ENCODE measurements at places on chromosomes 3 and 15.

DNA sequence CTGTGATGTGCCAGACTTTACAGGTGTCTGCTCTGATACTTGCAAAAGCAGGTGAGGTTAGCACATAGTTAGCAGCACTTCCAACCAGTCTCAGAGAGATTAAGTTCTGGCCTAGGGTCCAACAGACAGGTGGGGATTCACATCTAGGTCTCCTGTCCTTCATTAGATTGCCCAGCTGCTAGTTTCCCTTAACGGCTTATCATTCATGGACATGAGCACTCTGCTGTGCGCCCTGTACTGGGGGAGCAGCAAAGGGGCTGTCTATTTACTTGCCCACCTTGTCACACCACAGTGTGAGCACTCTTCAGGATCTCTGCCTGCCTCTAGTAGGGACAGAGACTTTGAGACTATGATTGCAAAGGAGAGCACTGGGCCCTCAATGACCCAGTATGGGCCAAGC is 8.7 kb downstream of the SPSB4 start:
- DNase-seq, result no peak

GRCh38 chr3:54780336-54780735 is 147.5 kb downstream of the LRTM1 start:
- DNase-seq, result no peak

DNA sequence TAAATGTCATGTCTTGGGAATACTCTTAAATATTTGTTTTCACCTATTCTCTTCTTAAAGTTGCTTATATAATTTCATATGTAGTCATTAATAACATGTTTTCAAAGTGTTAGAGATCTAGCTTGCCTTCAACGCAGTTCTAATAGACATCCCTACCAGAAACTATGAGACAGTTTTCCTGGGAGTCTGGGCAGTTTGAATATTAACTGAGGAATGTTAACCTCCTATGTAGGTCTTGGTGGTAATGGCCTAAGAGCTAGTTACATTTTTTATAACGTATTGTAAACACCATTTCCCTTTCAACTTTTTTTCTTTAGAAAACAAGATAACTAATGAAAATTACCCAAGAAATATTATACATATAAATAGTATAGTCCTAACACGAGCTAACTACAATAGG is 328.2 kb downstream of the TIGIT start:
- no peak for DNase-seq

- no peak for DNase-seq
These were observed 161.0 kb upstream of the SLC24A5 start for GRCh38 chr15:47959617-47960413.

DNA sequence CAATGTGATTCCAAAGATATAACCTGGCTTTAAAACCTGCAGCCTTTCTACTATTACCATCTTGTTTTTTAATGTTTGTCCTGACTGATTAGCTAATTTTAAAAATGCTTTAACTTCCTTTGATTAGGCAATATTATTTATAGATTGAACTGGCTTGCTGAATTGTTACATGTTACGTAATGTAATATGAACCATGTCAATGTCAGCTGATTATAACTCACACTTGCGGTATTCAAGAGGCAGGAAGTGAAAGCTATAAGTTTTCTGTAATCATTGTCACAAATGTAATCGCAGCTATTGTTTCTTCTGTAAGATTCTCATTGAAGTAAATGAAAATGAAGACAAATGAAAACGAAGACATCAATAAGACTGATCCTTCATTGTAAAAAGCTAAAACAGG is 146.8 kb downstream of the ROBO2 start:
- no peak for DNase-seq

DNA sequence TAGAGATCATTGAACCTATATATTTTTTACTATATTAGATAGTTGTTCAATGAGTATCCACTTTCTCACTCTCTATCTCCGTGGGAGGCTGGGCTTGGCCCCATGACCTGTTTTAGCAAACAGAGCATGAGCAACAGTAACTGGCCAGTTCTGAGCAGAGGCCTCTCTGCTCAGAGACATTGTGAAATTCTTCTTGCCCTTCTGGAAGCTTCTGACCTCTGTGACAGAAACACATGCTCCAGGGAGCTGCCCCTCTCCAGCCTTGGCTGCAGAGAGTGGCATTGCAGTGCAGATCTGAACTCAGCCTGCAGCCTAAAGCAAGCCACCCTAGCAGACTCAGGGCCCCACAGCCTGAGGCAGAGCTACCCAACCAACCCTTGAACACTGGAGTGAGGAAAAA is 20.5 kb downstream of the FAM240A start:
- DNase-seq, result no peak

GRCh38 chr3:66393333-66394005 is 107.4 kb downstream of the LRIG1 start:
- DNase-seq, result no peak

DNA sequence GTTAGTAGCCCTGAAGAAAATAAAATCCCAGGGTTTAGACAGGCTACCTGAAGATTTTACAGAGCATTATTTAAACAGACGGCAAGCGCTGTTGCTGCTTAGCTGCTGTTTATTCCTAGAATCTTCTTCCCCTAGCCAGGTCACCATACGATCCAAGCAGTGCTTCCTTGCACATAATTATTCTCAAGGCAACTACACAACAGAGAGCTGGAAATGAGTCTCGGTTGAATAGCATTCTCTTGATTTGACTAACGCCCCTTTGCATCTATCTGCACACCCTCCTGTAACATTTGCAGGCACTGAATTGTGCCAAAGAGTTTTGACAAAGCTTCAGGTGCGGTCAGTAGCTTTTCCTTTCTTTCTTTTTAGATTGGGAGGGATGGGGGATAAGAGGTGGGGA is 564.4 kb downstream of the TBL1XR1 start:
- no peak for DNase-seq

DNA sequence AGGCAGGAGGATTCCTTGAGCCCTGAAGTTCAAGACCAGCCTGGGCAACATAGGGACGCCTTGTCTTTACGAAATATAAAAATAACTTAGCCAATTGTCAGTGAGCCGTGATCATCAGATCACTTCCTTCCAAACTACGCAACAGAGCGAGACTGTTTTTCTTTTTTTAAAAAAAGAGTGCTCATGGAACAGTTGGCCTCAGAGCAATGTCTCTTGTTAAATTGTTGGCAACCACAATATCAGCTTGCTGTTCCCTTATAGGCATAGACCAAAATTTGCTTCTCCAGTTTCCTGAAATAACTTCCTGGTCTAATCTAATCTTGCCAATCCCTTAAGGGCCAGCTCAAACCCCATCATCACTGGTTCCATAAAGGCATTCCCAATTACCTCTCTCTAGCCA is 93.3 kb upstream of the SLC4A7 start:
- DNase-seq, result no peak

- DNase-seq, result no peak
These were observed 16.0 kb upstream of the CPEB1 start for GRCh38 chr15:82663186-82663600.

GRCh38 chr3:43770426-43771103 is 79.8 kb downstream of the ABHD5 start:
- peak; percentile 22 for DNase-seq

DNA sequence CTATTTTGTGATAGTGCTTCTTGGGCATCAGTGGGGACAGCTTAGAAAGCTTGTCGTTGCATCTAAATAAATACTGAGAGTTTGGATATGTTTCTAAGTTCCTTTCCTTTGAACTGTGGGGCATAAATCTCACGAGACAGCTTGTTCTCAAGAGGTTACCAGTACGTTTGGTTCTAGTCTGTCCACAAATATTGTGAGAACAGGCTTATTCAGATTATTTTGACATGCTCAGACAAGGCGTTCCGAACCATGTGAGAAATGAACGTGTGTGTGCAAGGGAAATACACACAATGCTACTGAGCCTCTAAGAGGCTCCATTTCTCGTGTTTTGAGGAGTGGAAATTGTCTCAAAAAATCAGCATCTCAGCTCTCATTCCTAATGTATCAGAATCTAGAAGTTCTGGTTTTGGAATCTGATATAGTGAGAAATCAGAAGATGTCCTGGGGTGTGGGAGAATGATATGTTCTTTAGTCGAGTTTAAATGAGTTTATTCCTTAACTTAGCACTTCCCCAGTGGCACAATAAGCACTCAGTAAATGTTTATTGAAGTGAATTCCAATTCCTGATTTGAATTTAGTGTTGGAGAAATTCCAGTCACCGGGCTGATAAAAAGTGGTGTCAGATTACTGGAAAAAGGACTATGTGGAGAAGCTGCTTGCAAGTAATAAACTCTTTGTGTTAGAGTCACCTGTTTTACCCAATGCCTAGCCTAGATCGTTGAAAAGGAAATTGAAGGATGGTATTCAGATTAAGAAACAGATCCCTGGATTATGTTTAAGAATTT is 481.5 kb downstream of the LPP start:
- DNase-seq, result no peak

GRCh38 chr3:53544357-53544756 is 49.9 kb downstream of the CACNA1D start:
- DNase-seq, result no peak

DNA sequence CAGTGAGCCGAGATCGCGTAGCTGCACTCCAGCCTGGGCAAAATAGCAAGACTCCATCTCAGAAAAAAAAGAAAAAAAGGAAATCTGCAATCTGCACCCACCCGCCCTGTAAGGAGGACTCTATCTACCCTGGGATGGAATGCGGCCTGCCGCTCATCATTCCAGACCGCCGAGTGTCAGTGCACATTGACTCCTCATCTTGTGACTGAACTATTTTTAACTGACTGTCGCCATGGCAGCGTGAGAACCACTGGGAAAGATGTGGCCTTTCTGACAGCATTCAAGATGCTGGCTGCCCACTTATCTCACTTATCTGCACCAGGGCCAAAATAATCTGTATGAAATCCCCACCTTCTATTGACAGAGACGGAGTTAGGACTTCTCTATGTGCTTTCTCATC is 38.8 kb upstream of the ANKRD34C start:
- DNase-seq, result no peak

GRCh38 chr3:53780806-53781205 is 65.4 kb downstream of the CHDH start:
- DNase-seq, result no peak

DNA sequence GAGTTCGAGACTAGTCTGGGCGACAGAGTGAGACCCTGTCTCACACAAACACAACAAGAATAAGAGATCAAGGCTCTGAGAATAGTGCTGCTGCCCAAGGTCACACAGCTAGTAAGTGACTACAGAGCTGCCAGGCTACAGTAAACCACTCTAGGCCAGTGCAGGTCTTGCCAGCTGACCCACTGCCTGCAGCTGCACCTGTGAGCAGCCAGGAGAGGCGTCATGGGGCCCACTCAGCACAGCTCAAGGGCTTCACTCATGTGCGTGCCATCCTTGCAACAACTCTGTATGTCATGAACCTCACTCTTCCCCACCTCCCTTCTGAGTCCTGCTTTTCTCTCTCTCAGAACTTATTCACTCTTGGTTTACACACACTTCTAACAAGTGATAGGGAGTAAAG is 176.7 kb downstream of the SMAD6 start:
- DNase-seq, result no peak

- no peak for DNase-seq
These were observed 90.2 kb upstream of the FGF12 start for GRCh38 chr3:192817506-192817905.

DNA sequence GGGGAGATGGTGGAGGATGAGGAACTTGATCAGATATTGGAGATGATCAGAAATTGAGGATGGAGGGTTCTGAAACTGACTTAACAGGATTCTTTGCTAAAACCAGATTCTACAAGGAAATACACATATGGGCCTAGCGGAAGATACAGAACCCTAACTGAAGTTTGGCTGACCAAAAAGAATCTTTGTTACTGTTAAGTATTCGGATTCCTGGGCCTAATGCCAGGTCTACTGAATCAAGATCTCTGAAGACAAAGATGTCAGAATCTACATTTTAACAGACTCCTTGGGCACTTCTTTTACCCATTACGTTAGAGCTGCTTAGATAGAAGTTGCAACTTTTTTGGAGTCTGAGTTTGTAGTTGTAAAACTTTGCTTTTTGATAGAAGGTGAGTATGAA is 137.7 kb downstream of the FNDC3B start:
- DNase-seq, result no peak

GRCh38 chr3:67402873-67403272 is 251.5 kb downstream of the SUCLG2 start:
- DNase-seq, result no peak

DNA sequence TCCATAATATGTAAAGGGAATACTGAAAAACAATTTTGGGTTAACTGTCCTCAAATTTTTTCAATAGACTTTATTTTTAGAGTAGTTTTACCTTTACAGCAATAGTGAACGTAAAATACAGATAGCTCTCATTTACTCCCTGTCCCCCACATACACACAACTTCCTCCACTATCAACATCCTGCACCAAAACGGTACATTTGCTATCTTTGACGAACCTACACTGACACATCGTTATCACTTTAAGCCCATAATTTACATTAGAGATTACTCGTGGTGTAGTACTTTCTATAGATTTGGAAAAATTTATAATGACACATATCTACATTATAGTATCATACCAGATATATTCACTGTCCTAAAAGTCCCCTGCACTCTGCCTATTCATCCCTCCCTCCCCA is 16.9 kb upstream of the P2RY1 start:
- no peak for DNase-seq

DNA sequence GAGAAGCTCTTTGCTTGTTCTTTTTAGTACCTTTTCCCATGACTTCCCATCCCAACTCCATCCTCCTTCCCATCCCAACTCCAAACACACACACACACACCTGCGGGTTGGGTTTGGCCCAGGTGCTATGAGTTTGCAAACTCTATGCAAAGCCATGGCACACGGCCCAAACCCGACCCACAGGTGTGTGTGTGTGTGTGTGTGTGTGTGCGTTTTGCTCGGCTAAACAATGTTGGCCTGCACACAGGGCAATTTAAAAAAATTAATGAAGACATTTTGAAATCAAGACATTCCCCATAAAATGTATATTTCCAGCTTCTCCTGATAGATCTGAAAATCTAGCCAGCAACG is 103.7 kb upstream of the TLE3 start:
- no peak for DNase-seq

DNA sequence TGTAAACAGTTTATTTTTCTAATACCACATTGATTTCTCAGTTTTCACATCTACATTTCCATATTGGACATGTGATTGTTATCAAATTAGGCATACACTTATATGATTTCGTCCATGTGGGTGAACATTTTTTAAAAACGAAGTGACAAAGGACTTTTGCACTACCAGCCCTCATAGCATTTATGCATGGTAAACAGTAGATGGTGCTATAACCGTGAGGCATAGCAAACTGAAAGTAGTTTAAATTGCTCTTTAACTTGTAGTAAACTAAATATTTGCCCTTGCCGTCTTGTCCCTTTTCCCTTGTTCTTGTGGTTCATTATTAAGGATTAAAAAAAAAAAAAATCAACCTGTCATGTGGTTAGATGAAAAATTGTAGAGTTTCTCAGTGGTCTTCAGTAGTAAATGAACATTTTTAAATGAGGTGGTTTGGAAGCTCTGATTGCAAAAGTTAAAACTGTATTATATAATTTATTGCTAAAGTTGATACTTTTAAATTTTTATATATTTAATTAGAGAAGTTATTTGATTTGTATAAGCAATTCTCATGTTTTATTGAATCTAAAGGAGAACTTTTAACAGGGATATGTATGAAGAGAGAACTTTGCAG is 24.0 kb downstream of the STX19 start:
- no peak for DNase-seq
